ENCODE measurements at places on chromosomes 11 and 22.

DNA sequence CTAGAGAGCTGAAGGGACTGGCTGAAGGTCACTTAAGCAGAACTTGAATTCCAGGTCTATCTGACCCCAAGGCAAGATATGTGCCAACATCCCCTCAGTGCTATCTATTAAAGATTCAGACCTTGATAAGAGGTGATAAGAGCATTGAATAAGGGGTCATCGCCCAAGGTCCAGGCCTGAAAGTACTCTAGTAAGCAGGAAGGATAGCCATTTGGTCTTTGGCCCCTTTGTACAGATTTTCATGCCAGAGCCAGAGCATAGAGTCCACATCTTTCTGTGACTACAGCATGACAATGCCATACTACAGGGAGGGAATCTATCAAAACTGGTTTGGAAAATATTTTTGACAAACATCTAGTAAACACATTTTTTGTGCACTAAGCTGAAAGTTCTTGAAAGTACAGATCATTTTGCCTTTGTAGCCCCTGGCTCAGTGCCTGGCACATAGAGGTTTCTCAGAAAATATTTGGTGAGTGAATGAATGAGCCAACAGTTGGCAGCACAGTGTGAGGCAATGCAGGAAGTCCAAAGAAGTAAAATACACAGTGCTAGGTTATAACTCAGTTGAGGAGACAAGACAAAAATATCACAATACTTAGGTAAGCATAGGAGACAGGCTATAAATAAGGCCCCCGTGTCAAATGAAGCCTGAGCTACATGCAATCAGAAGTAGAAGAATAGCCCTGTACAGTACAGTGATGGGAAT, 15.1 kb upstream of the RRAS2 start:
- ATAC-seq: no peak

DNA sequence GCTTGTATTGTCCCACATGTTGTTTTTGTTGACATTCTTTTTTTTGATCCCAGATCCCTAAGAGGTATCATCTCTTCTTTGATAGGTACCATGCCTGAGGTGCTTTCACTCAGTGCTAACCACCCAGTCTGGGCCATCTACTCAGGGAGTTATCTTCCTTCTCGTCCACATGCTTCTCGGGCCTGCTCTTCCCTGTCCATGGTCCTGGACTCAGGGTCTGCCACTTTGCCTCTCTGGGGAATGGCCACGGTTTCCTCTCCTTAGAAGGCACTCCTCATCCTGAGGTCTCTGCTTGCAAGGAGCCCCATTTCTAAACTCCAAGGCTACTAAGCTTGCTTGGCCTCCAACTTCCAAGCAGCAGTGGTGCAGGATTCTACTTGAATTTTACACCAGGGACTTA, 227.0 kb upstream of the NCAM1 start:
- ATAC-seq: no peak

DNA sequence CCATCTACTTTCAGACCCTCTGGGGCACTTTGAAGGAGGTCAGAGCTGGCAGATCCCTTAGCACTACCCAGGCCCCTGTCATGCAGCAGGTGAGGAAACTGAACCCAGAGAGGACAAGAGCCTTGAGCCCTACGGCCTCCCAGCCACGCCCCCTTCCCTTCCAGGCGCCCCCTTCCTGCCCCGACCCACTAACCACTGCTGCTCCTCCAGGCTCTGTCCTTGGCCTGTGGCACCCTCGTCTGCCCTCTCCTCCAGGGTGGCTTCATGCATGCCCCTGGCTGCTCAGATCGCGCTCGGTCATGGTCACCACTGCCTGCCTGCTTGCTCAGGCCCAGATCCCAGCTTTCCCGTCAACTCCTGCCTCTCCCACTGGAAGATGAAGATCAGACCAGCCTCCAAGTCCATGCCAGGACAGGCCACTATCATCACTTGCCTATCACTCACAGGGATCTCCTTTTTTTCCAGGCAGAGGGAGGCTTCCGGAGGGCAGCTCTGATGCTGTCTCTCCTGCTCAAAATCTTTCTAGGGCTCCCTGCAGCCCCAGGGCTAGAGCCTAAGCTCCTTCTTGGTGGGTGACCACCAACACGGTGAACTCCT, 30.7 kb downstream of the ELFN2 start:
- ATAC-seq: no peak

DNA sequence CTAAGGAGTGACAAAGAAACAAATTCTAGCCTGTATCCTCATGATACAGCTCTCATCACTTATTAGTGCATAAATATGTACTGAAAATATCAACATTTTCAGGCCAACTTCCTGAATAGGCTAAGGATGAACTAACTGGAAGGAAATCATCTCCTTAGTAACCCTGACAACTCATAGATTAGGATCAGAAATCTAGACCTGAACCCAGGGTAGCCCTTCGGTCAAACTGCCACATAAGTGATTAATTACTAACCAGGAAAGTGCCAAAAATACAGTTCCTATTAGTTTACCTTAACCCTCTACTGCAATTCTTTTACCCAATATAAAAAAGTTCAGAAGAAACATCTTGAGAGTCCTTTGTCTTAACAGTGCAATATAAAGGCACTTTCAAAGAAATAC, 40.0 kb downstream of the AMBRA1 start:
- ATAC-seq: no peak

- no peak for ATAC-seq
These were observed 19.1 kb downstream of the CD44 start for GRCh38 chr11:35157814-35158700.

GRCh38 chr11:31237819-31238760, 131.4 kb downstream of the DCDC1 start:
- ATAC-seq: no peak
